ENCODE measurements at places on chromosomes 11 and 22.

- no peak for DNase-seq
Measured at GRCh38 chr22:17104336-17104935, 16.7 kb downstream of the TMEM121B start.

DNA sequence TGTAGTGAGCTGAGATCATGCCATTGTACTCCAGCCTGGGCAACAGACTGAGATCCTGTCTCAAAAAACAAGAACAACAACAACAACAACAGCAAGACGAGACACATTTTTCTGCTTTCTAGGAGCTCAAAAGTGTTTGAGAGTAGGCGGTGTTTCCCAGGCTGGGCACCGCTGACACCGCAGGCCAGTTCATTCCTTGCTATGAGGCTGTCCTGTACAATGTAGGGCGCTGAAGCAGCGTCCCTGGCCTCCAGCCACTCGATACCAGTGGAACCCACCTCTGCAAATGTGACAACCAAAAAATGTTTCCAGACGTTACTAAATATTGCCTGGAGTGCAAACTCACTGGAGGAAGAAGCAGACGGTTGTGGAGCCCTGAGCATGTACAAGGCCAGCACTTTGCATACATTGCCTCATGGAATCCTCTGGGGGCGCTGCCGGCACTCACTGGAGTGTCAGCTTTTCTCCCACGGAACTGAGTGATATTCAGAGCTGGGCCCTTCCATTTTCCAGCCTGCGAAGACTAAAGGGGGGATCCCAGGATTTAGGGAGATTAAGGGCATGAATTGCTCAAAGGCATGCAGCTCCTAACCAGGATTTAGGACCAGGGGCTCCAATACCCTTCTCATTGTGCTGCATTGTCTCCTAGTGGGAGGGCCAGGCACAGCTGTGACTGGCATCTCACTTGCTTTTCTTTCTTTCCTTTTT, 5.8 kb upstream of the MIEF1 start:
- no peak for DNase-seq

GRCh38 chr22:22406445-22407027, 102.0 kb downstream of the ZNF280B start:
- no peak for DNase-seq

GRCh38 chr11:16853266-16853665, 114.8 kb downstream of the C11orf58 start:
- no peak for DNase-seq

- DNase-seq: peak; percentile 97
Measured at GRCh38 chr22:38214302-38215056, 12.7 kb downstream of the MAFF start.

DNA sequence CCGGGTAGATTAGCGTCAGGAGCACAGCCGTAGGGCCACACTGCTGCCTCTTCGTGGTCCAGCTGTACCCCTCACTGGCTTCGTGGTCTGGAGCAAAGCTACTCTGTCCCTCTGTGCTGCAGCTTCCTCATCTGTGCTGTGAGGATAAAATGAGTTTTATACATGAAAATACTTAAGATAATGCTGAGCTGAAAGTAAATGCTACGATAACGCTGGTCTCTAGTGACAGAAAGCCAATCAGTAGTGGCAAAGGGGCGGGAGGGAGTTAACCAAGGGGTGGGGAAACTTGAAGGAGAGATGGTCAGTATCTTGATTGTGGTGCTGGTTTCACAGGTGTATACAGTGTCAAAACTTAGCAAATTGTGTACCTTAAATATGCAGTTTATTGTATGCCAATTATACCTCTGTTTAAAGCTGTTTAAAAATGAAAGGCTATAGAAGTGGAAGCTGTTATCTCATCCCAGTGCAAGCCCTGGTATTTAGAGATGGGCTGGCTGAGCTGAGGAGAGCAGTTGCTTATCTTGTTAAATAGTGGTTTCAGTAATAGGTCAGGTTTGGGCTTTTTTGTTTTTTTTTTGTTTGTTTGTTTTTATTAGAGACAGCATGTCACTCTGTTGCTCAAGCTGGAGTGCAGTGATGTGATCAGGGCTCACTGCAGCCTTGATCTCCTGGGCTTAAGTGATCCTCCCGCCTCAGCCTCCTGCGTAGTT, 36.7 kb downstream of the ACO2 start:
- no peak for DNase-seq
